ENCODE measurements at places on chromosomes 11 and 22.

DNA sequence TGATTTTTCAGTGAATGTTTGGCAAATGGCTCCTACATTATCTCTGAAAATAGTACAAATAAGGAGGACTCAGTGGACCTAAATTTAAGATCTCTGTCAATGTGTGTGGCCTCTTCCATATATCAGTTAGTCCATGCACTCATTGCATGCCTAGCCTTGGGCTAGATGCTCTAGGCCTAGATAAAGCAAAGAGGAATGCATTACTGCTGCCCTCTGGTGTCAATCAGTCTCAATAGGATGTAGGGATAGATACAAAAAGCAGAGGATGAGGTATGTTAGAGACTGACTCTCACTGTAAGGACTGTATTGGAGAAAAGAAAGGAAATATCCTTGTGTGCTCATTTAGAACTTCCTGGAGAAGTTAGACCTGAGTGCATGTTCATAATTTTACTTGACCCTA is 42.0 kb downstream of the MS4A2 start:
- H3K36me3 ChIP-seq, result no peaks in the 10 kb centered on the region
- no peaks in the 10 kb centered on the region for H3K4me1 ChIP-seq
- no peak overlapping the region for H3K27ac ChIP-seq
- H3K4me3 ChIP-seq, result no peak overlapping the region
- no peak for DNase-seq

- DNase-seq, result no peak
- no peak overlapping the region for H3K27ac ChIP-seq
- H3K27me3 ChIP-seq, result no peaks in the 10 kb centered on the region
- H3K4me1 ChIP-seq, result peaks cover 19% of the 10 kb centered on the region
- no peaks in the 10 kb centered on the region for H3K36me3 ChIP-seq
Observed at GRCh38 chr11:19374151-19374569, 133.4 kb upstream of the E2F8 start.

GRCh38 chr11:72848846-72849466 is 34.7 kb downstream of the ATG16L2 start:
- no peak for DNase-seq
- no peaks in the 10 kb centered on the region for H3K4me1 ChIP-seq
- H3K27me3 ChIP-seq, result no peaks in the 10 kb centered on the region
- H3K27ac ChIP-seq, result no peak overlapping the region

DNA sequence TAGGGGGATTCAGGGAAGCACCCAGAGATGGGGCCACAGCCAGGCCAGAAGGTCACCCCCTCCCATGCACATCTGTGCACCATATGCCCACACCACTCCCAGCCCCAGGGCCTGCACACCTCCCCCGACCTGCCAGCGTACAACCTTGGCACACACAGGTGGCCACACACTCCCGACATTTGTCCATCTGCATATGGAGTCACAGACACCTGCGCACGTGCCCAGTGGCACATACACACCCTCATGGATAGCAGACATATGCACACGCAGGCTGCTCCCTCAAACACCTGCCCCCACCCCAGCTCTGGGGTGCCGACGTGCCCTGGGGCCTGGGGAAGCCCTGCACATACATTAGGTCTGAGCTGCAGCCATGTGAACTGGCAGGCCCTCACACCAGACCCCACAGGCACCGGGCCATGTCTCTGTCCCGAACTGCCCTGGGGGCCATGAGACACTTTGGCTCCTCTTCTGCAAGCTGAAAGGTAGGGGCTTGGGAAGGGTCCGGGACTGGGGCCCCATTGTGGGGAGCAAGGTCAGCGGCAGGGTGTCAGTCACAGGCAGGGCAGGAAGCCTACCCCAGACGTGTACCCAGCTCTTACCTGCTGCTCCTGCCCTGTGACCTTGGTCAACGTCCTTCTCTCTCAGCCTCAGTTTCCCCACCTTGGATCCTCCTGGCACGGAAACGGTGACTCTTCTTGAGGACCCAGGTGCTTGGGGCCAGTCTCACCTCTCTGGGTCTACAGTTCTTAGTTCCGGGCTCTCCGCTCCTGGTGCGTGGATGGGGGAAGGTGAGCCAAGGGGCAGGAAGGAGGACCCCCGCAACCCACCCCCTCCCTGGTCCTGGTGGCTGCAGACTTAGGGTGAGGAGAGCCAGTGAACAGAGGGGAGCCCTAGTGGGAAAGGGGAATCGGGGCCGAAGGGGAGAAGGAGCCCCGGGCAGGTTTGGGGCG is 579 bp upstream of the CABP7 start:
- H3K27ac ChIP-seq, result no peak overlapping the region
- H3K4me1 ChIP-seq, result peaks cover 18% of the 10 kb centered on the region
- no peak overlapping the region for H3K4me3 ChIP-seq
- H3K36me3 ChIP-seq, result no peaks in the 10 kb centered on the region
- no peaks in the 10 kb centered on the region for H3K27me3 ChIP-seq

- DNase-seq, result no peak
- H3K27me3 ChIP-seq, result no peaks in the 10 kb centered on the region
- H3K36me3 ChIP-seq, result no peaks in the 10 kb centered on the region
- no peaks in the 10 kb centered on the region for H3K4me1 ChIP-seq
Observed at GRCh38 chr11:63007920-63008319, 7.7 kb downstream of the SLC22A8 start.

- DNase-seq, result no peak
- no peak within 1 kb of the TSS for H3K27ac ChIP-seq
- H3K27me3 ChIP-seq, result peaks cover 2% of the 10 kb centered on the region
Observed at GRCh38 chr11:119422809-119423508, at the start of gene THY1. Gene THY1, minus strand, starts transcription at chr11:119423172. Its CDS starts 2,267 bp downstream, at chr11:119420905.

DNA sequence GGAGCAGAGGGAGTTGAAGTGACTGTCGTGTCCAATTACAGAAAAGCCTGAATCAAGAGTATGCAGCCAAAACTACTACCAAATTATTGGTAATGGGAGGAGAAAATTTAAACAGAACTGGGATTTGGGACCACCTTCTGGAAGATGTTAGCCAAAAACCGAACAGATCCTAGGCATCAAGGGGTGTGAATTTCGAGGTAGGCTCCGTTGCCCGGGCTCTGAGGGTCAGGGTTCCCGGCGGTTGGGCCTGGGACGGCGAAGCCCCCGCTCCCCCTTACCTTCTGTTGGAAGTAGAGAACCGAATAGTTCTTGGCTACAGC is 313 bp downstream of the PRCP start:
- no peaks in the 10 kb centered on the region for H3K36me3 ChIP-seq
- peaks cover 38% of the 10 kb centered on the region for H3K4me1 ChIP-seq
- H3K27ac ChIP-seq, result peak overlapping the region; percentile 93
- no peaks in the 10 kb centered on the region for H3K27me3 ChIP-seq
- DNase-seq, result no peak
- H3K4me3 ChIP-seq, result peak overlapping the region; percentile 77

- peaks cover 28% of the 10 kb centered on the region for H3K36me3 ChIP-seq
- no peak for DNase-seq
- H3K27ac ChIP-seq, result peak overlapping the region; percentile 76
- no peak overlapping the region for H3K4me3 ChIP-seq
Observed at GRCh38 chr11:57812634-57813033, 51.0 kb downstream of the CTNND1 start.

GRCh38 chr11:41522391-41522790 is 62.9 kb upstream of the LRRC4C start:
- no peak overlapping the region for H3K27ac ChIP-seq
- H3K4me3 ChIP-seq, result no peak overlapping the region
- no peaks in the 10 kb centered on the region for H3K36me3 ChIP-seq
- no peak for DNase-seq
- no peaks in the 10 kb centered on the region for H3K27me3 ChIP-seq

DNA sequence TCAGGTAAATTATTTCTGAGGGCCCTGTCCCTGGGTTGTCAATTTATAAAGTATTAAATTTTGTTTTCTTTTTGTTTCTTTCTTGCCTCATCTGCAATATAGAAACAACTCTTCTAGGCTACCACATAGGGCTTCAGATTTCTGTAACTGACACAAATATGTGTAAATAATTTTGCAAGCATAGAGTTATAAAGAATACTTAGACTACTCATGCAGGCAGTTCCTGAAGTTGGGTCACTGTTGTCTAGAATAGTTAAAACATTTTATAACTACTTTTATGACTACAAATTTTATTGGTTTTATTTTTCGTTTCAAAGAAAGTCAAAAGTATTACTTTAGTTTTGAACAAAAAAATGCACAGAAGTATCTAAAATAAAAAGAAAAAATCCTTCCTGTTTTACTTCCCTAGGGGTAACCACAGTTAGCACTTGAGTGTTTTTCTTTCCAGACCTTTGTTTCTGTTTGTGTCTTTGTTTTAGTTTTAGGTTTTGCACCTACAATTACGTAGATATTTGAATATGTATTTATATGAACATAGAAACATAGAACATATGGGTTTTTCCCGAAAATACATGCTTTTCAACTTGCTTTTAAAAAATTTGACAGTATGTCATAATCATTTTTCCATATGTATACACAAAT is 12.4 kb upstream of the TMEM123 start:
- H3K27me3 ChIP-seq, result no peaks in the 10 kb centered on the region
- no peak for DNase-seq
- no peaks in the 10 kb centered on the region for H3K36me3 ChIP-seq
- no peak overlapping the region for H3K27ac ChIP-seq
- no peaks in the 10 kb centered on the region for H3K4me1 ChIP-seq
- H3K4me3 ChIP-seq, result no peak overlapping the region

DNA sequence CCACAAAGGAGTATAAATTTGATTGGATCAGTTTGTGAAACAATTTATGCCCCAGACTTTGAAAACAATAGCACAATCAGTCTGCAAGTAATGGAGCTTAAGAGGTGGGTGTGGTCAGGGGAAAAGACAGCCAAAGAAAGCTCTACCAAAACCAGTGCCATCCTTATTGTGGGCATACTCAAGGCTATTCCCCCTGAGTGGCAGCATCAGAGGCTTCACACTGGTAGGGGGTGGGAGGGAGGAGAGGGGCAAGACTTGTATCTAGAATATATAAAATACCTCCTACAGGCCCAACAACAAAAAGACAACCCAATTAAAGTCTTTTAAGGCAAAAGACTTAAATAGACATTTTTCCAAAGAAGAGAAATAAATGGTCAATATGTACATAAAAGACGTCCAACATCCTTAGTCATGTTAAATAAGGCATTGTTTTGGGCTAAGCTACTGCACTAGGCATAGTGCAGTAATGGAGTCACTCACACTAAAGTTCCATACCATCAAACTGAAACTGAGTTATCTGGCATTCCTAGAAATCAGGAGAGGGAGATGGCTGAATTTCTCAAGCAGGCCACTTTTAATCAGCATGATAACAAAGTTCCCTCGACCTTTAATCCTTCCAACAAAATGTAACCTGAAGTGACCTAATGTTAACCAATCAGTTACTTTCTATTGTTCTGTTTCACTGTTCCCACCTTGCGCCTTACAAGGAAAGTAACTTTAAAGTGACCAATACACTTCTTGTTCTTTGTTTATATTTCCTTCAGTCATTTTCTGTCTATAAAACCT is 24.8 kb downstream of the NARS2 start:
- peak overlapping the region; percentile 3 for H3K27ac ChIP-seq
- H3K27me3 ChIP-seq, result no peaks in the 10 kb centered on the region
- no peak overlapping the region for H3K4me3 ChIP-seq

- peaks cover 61% of the 10 kb centered on the region for H3K4me1 ChIP-seq
- H3K36me3 ChIP-seq, result no peaks in the 10 kb centered on the region
- peak overlapping the region; percentile 86 for H3K27ac ChIP-seq
- DNase-seq, result peak; percentile 81
- no peaks in the 10 kb centered on the region for H3K27me3 ChIP-seq
Observed at GRCh38 chr11:326842-327580, 6.4 kb upstream of the IFITM3 start.

DNA sequence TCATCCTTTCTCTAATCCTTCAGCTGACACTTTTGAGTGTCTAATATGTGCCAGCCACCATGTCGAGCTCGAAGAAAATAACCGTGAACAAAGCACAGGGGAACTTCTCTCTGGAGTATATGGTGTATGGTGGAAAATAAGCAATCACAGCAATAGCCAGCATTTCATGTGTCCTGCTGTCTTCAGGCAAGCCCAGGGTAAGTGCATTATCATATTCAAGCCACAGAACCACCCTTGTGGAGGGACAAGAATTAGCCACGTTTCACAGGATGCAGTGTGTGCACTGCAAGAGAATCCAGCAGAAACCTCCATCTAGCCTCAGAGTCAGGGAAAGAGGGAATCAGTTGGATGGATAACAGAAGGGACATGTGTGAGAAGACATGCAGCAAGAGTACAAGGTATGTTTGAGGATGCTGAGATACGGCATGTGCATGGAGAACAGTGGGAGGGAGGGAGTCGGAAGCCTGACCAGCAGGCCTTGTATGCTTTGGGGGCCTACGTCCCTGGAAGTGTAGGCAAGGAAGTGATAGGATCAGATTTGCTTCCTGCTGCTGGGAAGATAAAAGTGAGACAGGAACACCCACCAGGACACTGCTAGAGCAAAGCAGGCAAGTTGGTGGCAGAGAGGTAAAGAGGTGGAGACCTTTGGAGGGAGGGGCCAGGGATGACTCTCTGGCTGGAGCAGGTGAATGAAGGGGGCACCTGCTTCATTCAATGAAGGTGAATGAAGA is 14.7 kb upstream of the GNAZ start:
- no peaks in the 10 kb centered on the region for H3K27me3 ChIP-seq
- DNase-seq, result no peak
- no peaks in the 10 kb centered on the region for H3K36me3 ChIP-seq
- H3K4me3 ChIP-seq, result no peak overlapping the region

- peaks cover 28% of the 10 kb centered on the region for H3K36me3 ChIP-seq
- peaks cover 9% of the 10 kb centered on the region for H3K4me1 ChIP-seq
- peak overlapping the region; percentile 93 for H3K27ac ChIP-seq
- H3K27me3 ChIP-seq, result no peaks in the 10 kb centered on the region
Observed at GRCh38 chr11:44066732-44067141, 667 bp downstream of the ACCS start.

- no peak overlapping the region for H3K4me3 ChIP-seq
- H3K4me1 ChIP-seq, result no peaks in the 10 kb centered on the region
Observed at GRCh38 chr11:92432515-92432914, 207.9 kb downstream of the FAT3 start.

- H3K27ac ChIP-seq, result no peak overlapping the region
- no peaks in the 10 kb centered on the region for H3K27me3 ChIP-seq
- H3K36me3 ChIP-seq, result no peaks in the 10 kb centered on the region
- H3K4me1 ChIP-seq, result no peaks in the 10 kb centered on the region
- no peak for DNase-seq
Observed at GRCh38 chr11:106642331-106642730, 375.9 kb downstream of the GUCY1A2 start.

DNA sequence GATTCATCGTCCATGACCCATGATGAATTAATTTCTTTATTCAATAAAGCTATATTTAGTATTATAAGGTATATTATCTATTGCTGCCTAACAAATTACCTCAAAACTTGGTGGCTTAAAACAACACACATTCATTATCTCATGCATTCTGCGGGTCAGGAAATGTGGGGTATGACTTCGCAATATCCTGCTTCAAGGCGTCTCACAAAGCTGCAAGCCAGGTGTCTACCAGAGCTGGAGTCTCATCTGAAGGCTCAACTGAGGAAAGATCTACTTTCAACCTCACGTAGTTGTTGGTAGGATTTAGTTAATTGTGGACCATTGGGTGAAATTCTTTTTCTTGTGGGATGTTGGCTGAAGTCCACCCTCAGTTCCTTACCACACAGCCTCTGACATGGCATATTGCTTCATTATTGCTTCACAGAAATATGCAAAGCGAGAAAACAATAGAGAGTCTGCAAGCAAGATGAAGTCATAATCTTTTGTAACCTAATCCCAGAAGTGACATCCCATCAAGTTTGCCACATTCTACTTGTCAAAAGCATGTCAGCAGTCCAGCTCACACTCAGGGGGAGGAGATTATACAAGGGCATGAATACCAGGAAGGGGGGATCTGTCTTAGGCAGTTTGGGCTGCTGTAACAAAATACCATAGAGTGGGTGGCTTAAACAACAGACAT is 45.1 kb downstream of the KREMEN1 start:
- no peak overlapping the region for H3K4me3 ChIP-seq
- no peak overlapping the region for H3K27ac ChIP-seq
- no peak for DNase-seq
- H3K27me3 ChIP-seq, result no peaks in the 10 kb centered on the region
- no peaks in the 10 kb centered on the region for H3K36me3 ChIP-seq

- H3K27ac ChIP-seq, result no peak overlapping the region
- H3K4me3 ChIP-seq, result no peak overlapping the region
- no peaks in the 10 kb centered on the region for H3K27me3 ChIP-seq
- DNase-seq, result no peak
- H3K4me1 ChIP-seq, result no peaks in the 10 kb centered on the region
Observed at GRCh38 chr11:42054351-42054900, 595.0 kb upstream of the LRRC4C start.

Measured in tibial nerve (tissue), 4 donors.